ENCODE measurements at places on chromosomes 7 and 10. TPM values are rescaled to one million over a fixed set of nuclear protein-coding genes. Genes with fewer than 3 reads are reported as not detected.
A peak's percentile ranks its signal among the peaks of the same experiment; 100 is the strongest.

GRCh38 chr10:98223874-98224273 lies 44.1 kb downstream of the LOXL4 start:
- no peak for DNase-seq
- H3K4me3 ChIP-seq, result no peak overlapping the region
- H3K27ac ChIP-seq, result no peak overlapping the region
- 0 out of 2 replicates have a peak, but pooled peaks cover 2% of the 10 kb centered on the region for H3K4me1 ChIP-seq

GRCh38 chr7:26397796-26398426 lies 106.2 kb downstream of the SNX10 start:
- no peaks in the 10 kb centered on the region for H3K36me3 ChIP-seq
- DNase-seq, result no peak
- peaks cover 13% of the 10 kb centered on the region for H3K4me1 ChIP-seq
- no peak overlapping the region for H3K27ac ChIP-seq
- peak overlapping the region; percentile 41 for H3K4me3 ChIP-seq

DNA sequence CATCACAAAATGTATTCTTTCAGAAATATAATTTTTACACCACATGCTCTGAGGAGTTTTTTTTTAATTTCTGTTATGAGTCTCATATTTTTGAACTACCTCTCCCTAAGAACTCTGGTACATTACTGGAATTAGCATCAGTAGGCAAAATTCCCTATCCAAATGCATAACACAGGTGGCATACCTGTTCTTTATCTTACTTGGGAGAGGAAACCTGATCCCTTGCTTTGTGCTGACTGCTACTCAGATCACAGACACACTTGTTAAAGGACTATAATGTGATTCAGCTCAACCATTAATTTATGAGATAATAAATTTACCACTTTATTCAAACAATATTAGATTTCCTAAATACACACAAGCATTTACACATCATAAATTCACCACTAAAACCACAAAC lies 617.2 kb downstream of the GRM8 start:
- no peaks in the 10 kb centered on the region for H3K36me3 ChIP-seq
- H3K4me3 ChIP-seq, result no peak overlapping the region
- DNase-seq, result no peak
- no peaks in the 10 kb centered on the region for H3K4me1 ChIP-seq
- no peaks in the 10 kb centered on the region for H3K27me3 ChIP-seq

- no peaks in the 10 kb centered on the region for H3K36me3 ChIP-seq
- H3K27me3 ChIP-seq, result no peaks in the 10 kb centered on the region
- DNase-seq, result no peak
- peaks cover 10% of the 10 kb centered on the region for H3K4me1 ChIP-seq
Observed at GRCh38 chr10:61642676-61643075, 20.1 kb upstream of the CABCOCO1 start.

The TNS3 gene
- 92.5 TPM for total RNA-seq

GRCh38 chr10:97964748-97965147 lies 65.7 kb downstream of the CRTAC1 start:
- H3K27me3 ChIP-seq, result peaks cover 21% of the 10 kb centered on the region
- H3K27ac ChIP-seq, result no peak overlapping the region
- H3K4me3 ChIP-seq, result no peak overlapping the region
- DNase-seq, result no peak
- H3K36me3 ChIP-seq, result no peaks in the 10 kb centered on the region
- H3K4me1 ChIP-seq, result no peaks in the 10 kb centered on the region

- DNase-seq, result no peak
- no peak overlapping the region for H3K27ac ChIP-seq
- no peak overlapping the region for H3K4me3 ChIP-seq
- peaks cover 11% of the 10 kb centered on the region for H3K4me1 ChIP-seq
- no peaks in the 10 kb centered on the region for H3K27me3 ChIP-seq
- H3K36me3 ChIP-seq, result no peaks in the 10 kb centered on the region
Observed at GRCh38 chr7:111108000-111108399, 17.1 kb downstream of the LRRN3 start.

DNA sequence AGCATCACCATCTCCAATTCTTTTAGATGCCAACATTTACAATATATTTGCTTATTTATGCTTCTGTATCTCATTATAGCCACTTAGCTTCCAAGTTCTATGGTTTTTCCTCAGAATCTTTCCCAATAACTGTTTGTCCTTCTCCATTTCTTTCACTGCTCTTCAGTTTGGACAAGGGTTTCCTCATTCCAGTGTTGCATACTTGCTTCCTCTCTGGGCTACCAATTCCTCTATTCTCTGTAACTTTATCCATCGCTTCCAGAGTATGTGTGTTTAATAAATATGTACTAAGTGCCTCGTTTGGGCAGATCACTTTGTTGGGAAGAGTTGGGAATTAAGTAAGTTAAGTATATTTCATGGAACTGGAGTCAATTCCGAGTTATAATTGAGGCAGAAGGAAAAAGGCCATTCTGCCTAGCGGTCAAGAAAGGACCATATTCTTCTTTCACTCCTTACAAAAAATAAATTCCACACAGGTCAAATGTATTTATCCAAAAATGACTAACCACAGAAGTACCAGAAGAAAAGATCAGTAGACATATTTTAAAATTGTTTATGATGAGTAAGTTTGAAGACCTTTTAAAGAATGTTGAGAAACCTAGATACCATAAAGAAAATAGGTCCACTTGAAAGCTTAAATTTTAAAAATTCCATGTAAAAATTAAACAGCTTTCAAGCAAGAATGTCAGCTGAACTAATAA lies 10.8 kb downstream of the STAMBPL1 start:
- peaks cover 25% of the 10 kb centered on the region for H3K4me1 ChIP-seq
- no peaks in the 10 kb centered on the region for H3K36me3 ChIP-seq
- no peak for DNase-seq
- H3K27ac ChIP-seq, result no peak overlapping the region
- no peak overlapping the region for H3K4me3 ChIP-seq
- H3K27me3 ChIP-seq, result no peaks in the 10 kb centered on the region

GRCh38 chr10:90213346-90213745 lies 512.0 kb downstream of the KIF20B start:
- no peak overlapping the region for H3K4me3 ChIP-seq
- no peak for DNase-seq
- no peaks in the 10 kb centered on the region for H3K36me3 ChIP-seq
- H3K27ac ChIP-seq, result no peak overlapping the region

- H3K4me1 ChIP-seq, result peaks cover 11% of the 10 kb centered on the region
- H3K27me3 ChIP-seq, result no peaks in the 10 kb centered on the region
- no peak for DNase-seq
- no peaks in the 10 kb centered on the region for H3K36me3 ChIP-seq
- H3K4me3 ChIP-seq, result no peak overlapping the region
- H3K27ac ChIP-seq, result no peak overlapping the region
Observed at GRCh38 chr7:127189886-127190285, 62.9 kb downstream of the GRM8 start.

The CALHM2 gene
- not detected for total RNA-seq

DNA sequence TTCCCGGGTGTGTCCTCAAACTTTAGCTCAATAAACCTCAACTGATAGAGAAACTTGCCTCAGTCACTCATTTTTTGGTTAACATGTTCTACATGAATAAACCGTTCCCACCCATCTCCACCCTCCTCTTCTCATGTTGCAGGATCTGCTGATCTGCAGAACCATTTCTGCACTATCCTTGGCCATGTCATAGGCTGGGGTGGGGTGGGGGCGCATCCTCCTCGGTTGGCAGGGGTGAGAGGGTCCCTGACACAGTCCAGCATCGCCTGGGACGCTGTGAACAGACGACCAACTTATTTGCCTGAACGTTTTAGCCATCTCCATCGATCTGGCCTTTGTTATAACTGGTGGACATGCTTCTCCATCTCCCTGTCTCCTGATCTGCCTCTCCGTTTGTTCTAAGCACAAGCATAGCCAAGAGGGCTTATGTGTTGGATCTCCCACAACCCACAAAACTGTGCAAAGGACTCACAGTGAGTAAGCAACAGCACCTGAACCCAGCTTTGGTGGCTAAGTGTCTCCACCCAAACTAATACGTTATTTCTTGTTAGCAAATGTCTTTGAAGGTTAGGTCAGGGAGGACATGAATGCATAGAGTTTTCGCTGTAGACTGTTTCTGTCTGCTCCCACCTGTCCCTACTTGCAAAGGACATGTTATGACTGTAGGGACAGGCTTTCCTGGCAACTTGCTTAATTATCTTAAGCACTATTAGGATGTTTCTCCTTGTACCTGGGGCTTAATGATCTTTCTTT lies 51.7 kb downstream of the PRKCQ start:
- no peaks in the 10 kb centered on the region for H3K4me1 ChIP-seq
- DNase-seq, result no peak
- H3K4me3 ChIP-seq, result no peak overlapping the region
- peaks cover 22% of the 10 kb centered on the region for H3K27me3 ChIP-seq

DNA sequence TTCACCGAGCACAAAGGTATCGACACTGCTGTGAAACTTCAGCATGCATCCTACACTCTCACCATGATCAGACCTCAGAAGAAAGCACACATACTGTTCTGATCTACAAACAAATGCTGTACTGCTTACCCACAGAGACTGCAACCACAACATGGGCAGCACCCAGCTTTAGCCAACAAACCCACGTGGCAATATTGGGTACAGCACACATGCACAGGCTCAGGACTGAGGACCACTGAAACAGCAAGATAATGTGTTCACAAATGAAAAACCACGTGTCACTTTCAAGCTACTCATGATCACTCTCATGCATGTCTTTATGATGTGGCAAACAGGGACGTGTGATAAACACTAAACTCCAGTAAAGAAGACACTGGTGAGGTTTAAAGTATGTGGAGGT lies 119.3 kb upstream of the PTN start:
- no peak overlapping the region for H3K27ac ChIP-seq
- H3K4me3 ChIP-seq, result no peak overlapping the region
- no peak for DNase-seq
- H3K36me3 ChIP-seq, result no peaks in the 10 kb centered on the region
- H3K27me3 ChIP-seq, result no peaks in the 10 kb centered on the region
- peaks cover 5% of the 10 kb centered on the region for H3K4me1 ChIP-seq

The RNF148 gene
- not detected for total RNA-seq

The CALHM3 gene
- total RNA-seq, result not detected

The TAS2R60 gene
- not detected for total RNA-seq

DNA sequence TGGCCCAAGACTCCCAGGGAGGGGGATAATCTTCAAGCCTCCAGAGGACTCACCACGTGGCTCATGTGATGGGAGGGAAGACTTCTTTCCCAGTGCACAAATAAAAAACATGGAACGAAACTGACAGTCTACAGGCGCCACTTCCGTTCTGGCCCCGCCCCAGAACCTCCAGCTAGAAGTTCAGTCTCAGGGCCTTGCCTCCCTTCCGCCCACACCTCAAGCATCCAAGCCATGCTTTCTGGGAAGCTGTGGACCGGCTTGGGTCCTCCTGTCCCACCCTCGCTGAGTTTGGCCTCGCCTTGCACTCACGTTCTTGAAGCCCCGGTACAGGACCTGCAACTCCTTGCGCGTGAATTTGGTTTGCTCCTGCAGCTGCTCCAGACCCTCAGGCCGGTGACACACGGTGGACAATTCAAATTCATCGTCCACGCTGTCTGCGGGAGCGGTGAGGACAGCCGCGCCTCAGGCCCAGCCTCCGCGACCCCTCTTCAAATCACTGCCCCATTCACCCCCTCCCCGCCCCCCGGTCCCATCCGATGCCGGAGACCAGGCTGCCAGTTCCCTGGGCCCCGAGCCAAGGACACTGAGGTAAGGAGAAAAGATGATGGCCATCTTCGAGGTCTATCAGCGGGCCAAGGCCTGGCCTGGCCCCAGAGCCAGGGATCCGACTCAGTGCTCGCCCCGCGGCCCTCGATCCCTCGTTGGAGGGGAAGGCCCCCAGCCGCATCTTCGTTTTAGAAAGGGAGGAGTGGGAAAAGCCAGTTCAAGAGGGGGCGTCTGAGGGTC lies 10.7 kb upstream of the OGA start:
- peaks cover 18% of the 10 kb centered on the region for H3K4me1 ChIP-seq
- H3K27ac ChIP-seq, result no peak overlapping the region
- no peak for DNase-seq
- H3K4me3 ChIP-seq, result no peak overlapping the region
- H3K27me3 ChIP-seq, result no peaks in the 10 kb centered on the region

The NRP1 gene
- 85.9 TPM for total RNA-seq

- H3K27ac ChIP-seq, result no peak overlapping the region
- peaks cover 17% of the 10 kb centered on the region for H3K27me3 ChIP-seq
- no peaks in the 10 kb centered on the region for H3K36me3 ChIP-seq
- no peak overlapping the region for H3K4me3 ChIP-seq
- H3K4me1 ChIP-seq, result no peaks in the 10 kb centered on the region
- no peak for DNase-seq
Observed at GRCh38 chr10:124381011-124381611, 37.6 kb downstream of the OAT start.

DNA sequence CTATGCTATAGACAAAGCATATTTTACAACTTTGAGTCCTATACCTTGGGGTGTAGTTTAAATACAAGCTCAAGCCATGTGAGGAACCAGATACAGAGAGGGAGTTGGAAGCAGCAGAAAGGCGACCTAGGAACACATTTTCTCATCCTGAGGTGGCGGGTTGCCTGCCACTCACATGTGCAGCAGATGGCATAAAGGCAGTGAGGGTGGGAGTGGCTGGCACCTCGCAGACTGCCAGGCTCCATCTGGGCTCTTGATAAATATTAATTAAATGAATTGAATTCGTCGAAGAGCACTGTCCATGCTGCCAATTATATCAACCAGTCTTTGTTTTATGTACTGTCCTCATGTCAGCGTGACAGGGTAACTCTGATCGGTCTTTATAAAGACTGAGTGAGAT lies 79.0 kb upstream of the SEMA3C start:
- no peak overlapping the region for H3K27ac ChIP-seq
- 0 out of 2 replicates have a peak, but pooled peaks cover 4% of the 10 kb centered on the region for H3K4me1 ChIP-seq
- DNase-seq, result no peak
- H3K4me3 ChIP-seq, result no peak overlapping the region

The DENND2A gene
- total RNA-seq, result 30.0 TPM

- no peaks in the 10 kb centered on the region for H3K36me3 ChIP-seq
- no peaks in the 10 kb centered on the region for H3K27me3 ChIP-seq
- H3K4me3 ChIP-seq, result no peak overlapping the region
Observed at GRCh38 chr7:25632616-25633015, 404.3 kb upstream of the NPVF start.
